ENCODE measurements at places on chromosomes 5 and 9. TPM values are rescaled to one million over a fixed set of nuclear protein-coding genes. Genes with fewer than 3 reads are reported as not detected.
A peak's percentile ranks its signal among the peaks of the same experiment; 100 is the strongest.

GRCh38 chr9:127209948-127210640 is 54.5 kb upstream of the GARNL3 start:
- no peak for DNase-seq

- DNase-seq, result no peak
Measured at GRCh38 chr5:32207355-32207634, 33.2 kb upstream of the GOLPH3 start.

DNA sequence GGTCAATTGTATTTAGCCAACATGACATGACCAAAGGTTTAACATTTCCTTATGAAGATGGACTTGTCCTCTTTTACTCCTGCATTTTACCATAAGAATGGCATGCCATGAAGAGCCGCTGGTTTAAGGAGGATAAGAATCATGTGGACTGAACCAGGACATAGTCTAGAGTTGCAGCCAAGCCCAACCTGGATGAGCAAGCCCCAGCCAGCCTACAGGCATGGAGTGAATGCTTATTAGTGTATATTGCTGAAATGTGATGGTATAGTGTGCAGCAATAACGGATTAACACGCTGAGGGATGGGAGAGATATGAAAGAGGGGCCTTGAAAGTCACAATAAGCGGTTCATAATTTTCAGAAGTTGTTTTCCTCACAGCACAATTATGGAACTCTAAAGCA is 523.2 kb downstream of the NTRK2 start:
- DNase-seq, result no peak

DNA sequence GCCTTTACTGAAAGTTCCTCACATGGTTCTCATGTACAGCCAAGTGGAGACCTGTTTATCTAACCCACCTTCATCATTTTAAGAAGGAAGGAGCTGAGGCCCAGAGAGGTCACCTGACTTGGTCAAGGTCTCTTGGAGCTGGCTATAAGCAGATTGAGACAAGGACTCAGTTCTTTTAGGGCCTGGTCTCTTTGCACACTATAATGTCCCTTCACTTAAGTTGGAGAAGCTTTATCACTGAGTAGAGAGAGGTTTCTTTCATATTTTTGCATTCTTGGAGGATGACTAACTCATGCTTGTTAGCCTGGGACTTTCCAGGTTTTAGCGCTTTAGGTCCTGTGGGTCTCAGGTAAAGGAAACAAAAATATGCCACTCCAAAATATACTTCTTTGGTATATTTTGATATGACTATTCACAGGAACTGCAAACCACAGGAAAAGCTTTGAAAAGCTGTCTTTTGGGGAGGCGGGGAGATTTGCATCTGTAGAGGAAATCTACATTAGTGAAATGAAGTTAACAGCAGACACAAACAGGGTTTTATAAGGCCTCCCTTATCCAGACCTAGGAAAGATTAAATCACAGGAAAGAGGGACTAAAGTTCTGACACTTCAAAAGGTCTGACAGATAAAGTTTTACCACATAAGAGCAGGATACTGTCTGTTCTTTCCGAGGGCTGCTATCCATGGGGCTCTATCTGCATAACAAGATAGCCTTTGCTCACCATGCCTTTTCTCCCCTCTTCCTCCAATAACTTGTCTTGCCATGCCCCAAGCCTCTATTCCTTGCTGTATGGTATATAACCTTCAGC is 95.8 kb upstream of the ANKRD55 start:
- peak; percentile 69 for DNase-seq

GRCh38 chr9:134695144-134695543 is 53.5 kb downstream of the COL5A1 start:
- no peak for DNase-seq

- DNase-seq, result no peak
Measured at GRCh38 chr5:82349652-82350051, 71.5 kb upstream of the RPS23 start.

- peak; percentile 75 for DNase-seq
Measured at GRCh38 chr5:132086277-132086794, 12.7 kb downstream of the CSF2 start.

GRCh38 chr5:163993126-163993525 is 487.7 kb downstream of the MAT2B start:
- no peak for DNase-seq

- DNase-seq, result no peak
Measured at GRCh38 chr5:155068616-155069100, 55.1 kb downstream of the KIF4B start.

DNA sequence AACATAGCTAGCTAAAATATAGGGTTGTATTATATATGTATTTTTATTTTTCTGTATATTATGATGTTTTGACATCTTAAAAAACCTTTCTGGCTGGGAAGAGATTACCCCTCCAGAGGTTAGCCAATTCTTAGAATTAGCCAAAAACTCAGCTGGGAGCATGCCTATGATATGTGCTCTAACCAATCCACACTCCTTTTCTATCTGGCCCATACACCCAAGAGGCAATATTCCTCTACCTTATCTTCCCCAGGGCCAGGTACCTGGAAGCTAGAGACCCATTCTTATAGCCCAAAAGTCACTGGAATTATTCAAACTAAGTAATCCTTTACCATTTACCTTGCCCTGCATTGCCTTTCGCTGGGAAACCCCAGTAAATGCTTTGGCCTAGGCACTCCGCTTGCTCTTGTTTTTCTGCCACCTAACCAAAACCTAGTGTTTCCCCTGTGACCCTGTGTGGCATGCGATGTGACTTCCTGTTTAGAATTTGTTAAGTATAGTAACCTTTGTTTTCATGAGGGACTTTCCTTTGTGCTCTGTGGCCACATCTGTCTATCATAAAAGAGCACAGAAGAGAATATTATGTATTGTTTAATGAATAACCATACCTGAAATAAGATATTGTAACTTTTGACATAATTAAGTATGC is 37.4 kb downstream of the CSNK1G3 start:
- no peak for DNase-seq

DNA sequence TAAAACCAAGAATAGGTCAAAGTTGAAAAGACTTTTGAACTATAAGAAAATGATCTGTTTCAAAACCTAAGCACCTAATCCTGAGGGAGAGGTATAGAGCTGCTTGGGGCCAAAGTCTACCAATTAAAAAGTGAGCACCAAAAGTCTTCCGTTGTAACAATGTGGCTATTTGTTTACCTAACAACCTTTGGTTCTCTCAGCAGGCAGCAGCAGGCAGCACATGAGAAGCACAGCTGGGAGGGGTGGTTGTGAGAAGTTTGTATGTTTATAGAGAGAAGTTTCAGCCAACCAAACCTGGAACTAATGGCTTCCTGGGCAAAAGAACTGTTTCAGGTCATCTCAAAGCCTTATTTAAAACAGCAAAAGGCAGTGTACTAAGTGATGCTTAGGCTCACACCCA is 59.8 kb upstream of the TBC1D9B start:
- no peak for DNase-seq

DNA sequence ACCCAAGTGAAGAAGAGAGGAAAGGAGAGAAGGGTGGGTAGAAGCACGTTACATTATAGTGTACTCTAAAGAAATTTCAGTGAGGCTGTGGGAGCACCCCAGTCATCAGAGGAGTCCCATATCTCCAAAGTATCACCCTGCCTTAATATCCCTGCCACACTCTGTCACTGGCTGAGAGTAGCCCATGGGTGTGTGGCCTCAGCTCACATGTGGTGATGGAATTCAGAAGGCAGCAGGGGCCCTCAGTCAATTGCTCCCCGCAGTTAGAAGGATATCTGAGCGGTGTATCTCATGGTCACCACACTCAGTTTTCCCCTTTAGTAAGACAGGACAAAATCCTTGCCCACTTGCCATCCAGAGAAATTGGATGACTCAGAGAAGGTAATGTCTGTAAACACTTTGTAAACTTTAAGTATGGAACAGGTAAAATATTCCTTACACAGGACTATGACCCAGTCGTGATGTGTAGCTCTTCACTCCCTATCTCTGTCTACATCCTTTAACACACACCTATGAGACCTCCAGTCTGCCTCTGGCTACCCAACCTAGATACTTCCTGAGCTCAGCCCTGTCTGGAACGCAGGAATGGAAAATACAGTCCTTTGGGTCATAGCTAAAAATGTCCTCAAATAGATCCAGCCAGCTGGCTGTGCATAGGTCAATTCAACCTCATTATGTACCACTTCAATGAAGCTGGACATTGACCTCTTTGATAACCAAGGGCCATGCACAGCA is 24.3 kb upstream of the PLIN2 start:
- no peak for DNase-seq

DNA sequence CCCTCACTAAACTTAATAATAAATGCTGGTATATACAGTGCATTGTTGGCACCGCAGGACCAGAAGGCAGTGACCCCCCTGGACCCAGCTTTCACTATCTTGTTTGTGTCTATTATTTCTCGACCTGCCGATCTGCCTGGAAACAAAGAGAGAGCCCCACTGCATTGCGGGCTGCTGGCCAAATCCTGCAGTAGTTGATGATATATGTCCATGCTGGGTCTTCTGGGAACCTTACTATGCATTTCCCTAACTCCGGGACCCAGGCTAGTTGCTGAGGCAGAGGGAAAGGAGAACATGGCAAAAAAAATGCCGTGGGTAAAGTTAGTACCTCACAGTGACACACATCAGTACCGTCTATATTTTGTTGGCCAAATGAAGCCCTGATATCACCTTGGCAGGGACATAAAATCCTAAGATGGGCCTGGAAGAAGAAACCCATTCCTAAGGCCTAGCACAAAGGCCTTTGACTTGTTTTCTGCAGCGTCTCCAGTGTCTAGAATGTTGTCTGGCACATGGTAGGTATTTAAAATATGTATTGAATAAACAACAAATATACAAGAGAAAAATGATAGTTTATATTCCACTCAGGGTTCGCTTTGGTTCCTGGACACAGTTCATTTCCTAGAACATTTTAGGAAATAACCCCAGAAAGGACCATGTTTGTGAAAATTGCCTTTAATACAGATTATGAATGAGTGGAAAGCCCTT is 46.1 kb downstream of the NMUR2 start:
- DNase-seq, result no peak

GRCh38 chr5:149128023-149128875 is 13.0 kb upstream of the ABLIM3 start:
- no peak for DNase-seq

DNA sequence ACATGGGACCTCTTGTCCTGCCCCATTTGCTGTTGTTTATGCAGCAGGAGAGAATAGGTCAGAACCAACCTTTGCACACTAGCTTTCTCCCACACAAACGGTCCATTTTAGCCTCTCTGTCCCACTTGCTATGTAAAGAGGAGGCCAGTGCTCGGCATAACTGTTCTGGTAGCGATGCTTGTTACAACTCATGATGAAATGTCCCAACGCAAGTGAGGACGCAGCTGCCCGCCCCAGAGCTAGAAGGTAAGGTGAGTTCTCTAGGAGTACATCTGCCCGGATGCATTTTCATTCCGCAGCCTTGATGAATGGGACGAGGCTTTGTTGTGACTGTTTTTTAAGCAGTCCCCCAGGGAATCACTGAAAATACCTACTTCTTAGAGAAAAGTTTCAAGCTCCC is 14.1 kb downstream of the S1PR3 start:
- DNase-seq, result no peak

GRCh38 chr9:87528969-87529368 is 31.3 kb downstream of the DAPK1 start:
- no peak for DNase-seq

Gene SCGB3A2
- not detected for total RNA-seq

Gene ACER2
- total RNA-seq, result 4.1 TPM

Gene SLCO6A1
- not detected for total RNA-seq

Gene STK32A
- total RNA-seq, result 0.63 TPM

Gene DMGDH
- 1.9 TPM for total RNA-seq

Gene MYOZ3
- 2.2 TPM for total RNA-seq

Gene MEIKIN
- total RNA-seq, result not detected

All from epithelial cell of proximal tubule (primary cell).